ENCODE measurements at places on chromosomes 6 and 20. TPM values are rescaled to one million over a fixed set of nuclear protein-coding genes. Genes with fewer than 3 reads are reported as not detected.

GRCh38 chr6:45072673-45073072, 255.5 kb upstream of the RUNX2 start:
- DNase-seq, result no peak

DNA sequence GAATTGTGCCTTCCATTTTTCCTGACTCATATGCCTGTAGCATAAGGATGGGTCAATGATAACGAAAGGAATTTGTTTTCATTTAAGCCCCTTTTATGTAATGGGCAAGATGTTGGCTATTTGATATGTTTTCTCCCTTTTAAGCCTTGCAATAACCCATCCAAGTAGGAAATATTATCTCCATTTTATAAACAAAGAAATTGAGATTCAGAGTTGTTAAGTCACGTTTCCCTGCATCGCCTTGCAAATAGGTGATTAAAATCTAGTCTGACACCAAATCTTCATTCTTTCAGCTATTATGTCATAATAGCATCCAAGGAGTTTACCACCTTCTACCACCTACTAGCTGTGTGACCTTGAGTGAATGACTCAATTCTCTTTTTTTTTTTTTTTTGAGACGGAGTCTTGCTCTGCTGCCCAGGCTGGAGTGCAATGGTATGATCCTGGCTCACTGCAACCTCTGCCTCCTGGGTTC, 7.0 kb downstream of the HNF4A start:
- DNase-seq, result no peak

DNA sequence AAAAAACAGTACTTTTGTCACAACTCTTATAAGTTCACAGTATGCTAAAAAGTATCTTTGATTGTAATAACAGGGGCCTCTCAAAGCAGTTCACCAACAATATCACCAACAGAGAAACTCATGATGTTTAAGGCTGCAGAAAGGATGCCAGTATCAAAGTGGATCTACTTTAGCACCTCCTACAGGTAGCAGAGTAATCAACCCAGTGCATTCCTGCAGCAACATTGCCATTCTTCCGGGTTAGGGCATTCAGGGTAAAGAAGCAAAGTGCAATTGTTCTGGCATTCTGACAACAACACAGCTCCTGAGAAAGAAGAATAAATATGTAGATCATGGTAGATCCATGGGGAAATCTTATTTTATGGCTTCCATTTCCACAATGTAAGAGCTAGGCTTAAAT, 7.6 kb upstream of the SLC17A4 start:
- peak; percentile 59 for DNase-seq

GRCh38 chr6:27980111-27980510, 23.1 kb downstream of the OR2B6 start:
- no peak for DNase-seq

DNA sequence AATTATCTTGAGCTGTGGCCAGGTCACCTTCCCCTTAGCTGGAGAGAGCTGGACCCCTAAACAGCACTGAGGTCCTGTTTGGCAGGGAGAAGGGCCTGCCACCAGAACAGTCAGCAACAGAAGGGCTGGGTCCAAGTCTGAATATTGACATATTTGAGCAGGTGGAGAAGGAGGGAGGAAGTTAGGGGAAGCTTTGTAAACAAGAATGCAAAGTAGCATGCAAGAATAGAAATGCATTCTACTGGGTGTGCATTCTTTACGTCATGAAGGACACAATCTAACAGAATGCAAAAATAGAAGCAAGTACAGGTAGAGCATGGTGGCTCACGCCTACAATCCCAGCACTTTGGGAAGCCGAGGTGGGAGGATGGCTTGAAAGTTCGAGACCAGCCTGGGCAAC, 100.5 kb downstream of the QRSL1 start:
- peak; percentile 20 for DNase-seq

GRCh38 chr6:67594366-67594765, 1040.7 kb upstream of the ADGRB3 start:
- no peak for DNase-seq

GRCh38 chr6:111441678-111442243, 41.3 kb downstream of the REV3L start:
- no peak for DNase-seq

- no peak for DNase-seq
Observed at GRCh38 chr6:45442716-45443115, 65.0 kb upstream of the SUPT3H start.

DNA sequence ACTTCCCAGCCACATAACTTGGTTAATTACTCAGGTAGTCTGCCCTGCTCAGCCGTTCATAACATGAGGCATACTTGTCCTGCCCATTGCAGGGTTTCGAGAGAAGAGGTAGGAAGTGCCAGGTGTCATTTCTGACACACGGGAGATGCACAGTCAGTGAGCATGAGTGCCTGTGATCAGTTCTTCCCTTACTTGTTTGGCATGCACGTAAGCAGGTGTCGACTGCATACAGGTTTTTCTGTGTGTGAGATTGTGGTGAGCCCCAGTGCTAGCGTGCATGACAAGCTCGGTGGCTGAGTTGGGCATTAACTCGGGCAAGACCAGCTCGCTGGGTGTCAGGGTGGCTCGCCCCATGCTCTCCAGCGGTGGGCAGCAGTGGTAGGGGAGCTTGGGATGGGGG, 51.2 kb upstream of the SLC22A1 start:
- DNase-seq, result no peak

DNA sequence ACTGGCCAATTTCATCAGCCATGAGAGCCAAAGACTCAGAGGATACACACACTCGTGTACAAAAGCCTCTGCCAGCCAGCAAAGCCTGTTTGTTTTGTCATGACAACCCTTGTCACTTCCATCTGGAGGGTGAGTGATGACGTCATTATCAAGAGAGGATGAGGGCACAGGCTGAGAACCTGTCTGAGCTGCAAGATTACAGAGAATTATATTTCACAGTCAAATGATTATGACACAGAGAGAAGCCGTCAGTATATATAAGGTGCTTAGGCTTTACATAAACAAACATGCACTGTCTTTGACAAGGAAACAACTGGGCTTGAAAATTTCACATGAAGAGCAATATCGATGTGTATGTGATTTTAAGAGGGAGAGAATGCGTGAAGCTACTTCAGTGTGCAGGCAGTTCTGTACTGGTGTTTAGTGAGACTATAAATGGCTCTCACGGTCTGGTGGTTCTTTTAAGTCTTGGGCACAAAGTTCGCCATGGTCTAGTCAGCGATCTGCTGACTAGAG, 36.5 kb upstream of the BCLAF1 start:
- DNase-seq, result no peak

GRCh38 chr6:3902871-3903648, 53.9 kb downstream of the FAM50B start:
- DNase-seq, result no peak

DNA sequence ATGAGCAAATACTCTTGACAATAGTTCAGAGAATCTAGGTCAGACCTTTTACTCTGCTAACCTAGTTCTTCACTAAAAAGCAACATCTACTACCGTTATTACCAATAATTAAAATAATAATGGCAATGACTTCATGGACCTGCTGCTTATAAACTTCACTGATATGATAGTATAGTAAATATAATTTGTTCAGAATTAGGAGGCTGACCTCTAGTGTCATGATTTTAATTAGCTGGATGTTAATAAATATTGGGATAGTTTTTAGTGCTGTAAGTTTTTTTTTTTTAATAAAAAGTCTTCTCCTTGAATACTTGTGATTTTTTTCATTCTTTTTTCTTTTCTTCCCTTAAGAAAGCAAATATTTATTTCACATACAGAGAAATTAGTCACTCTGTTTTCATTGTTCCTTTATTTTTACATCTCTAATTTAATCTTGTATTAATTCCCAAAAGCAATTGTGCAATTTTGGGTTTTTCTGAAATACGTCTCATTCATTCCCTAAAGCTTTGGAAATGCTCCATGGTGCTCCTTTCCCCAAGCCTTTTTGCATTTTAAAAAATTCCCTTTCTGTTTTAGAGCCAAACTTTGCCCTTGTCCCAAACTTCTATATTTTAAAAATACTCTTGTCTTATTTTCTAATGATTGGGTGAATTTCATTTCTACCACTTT, 46.6 kb upstream of the UST start:
- DNase-seq, result no peak

- no peak for DNase-seq
Observed at GRCh38 chr6:118784641-118785164, 109.2 kb upstream of the ASF1A start.

DNA sequence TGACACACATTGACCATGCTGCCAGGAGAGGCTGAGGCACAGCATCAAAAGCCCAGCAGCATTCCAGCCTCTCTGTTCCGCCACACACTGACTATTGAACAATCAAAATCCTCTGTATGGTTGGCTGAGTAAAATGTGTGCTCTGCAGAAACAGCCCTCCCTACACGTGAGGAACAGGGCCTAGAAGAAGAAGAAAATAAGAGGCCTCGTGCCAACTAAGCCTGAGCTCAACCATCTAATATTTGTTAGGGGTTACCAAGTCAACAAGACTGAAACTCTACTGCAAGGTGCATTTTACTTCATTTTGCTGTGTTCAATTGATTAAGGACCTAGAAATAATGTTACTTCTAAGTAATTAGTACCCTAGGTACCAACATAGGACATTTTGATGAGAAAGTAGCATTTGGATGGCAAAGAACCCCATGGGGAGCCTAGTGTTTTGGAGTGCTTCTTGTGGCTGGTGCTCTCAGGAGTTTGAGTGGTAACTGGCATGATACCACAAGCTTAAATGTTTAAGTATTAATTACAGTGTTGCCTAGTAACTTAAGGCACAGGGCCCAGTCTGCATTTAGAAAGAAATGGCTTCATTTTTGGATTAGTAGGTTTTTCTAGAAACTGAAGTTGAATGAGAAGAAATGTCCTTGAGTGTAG, 146.6 kb upstream of the PLN start:
- no peak for DNase-seq

- no peak for DNase-seq
Observed at GRCh38 chr6:139409026-139409425, 34.6 kb upstream of the CITED2 start.

- DNase-seq, result peak; percentile 30
Observed at GRCh38 chr6:43335469-43335868, 26.8 kb upstream of the CRIP3 start.

DNA sequence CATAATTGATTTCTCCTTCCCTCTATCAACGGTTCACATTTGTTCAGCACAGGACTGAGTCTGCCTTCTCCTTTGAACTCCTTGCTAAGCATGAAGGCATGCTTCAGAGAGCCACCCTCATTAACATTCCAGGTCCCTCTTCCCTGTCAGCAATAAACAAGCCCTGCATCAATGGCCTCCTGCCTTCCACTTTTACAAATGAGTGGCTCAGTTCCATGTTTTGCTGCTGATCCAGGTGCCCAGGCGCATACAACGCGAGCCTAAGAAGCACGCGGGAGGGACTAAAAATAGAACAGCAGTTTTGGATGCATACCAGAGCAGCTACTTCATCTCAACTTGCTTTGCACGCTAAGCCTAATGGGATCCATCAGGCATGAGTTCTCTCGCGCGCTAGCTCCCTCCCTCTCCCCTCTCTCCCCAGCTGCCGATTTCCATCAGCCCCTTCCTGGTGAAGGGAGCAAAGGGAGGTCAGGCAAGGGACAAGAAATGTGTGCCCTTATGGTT, 53.4 kb downstream of the TRAF3IP2 start:
- peak; percentile 60 for DNase-seq

GRCh38 chr6:157978021-157978783, 3.5 kb upstream of the SYNJ2 start:
- DNase-seq, result no peak

DNA sequence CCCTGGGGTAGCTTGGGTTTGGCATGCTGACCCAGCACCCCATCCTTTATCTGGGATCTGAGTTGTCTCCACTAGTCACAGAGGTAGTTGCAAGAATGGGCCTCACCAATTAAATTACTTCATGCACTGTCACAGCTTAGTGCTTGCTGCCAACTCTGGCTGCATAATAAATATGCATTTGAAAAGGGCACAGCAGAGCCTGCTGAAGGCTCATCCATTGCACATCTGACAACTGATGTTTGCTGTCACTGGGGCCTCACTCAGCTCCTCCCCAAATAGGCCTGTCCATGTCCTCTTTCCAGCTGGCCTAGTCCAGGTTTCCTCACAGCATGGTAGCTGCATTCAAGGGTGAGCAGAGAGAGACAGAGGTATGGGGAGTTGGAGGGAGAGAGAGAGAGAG, 13.3 kb upstream of the NXT1 start:
- DNase-seq, result no peak

DNA sequence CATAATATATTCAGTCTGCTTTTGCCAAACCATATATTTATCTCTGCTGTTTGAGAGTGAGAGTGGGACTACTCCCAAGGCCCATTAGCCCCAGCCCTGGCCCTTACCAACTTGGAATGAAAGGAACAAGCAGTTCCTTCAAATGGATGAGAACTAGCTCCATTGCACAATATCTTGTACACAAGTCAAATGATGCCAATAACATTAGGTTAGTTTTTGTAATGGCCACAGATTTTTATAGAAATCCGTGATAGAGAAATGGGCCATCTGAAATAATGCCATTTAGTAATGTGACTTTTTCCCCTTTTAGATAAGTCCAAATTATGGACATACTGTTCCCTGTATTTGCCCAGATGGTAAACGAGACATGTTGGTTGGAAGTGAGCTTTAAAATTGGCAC, 117.0 kb downstream of the MAP3K7 start:
- no peak for DNase-seq

- no peak for DNase-seq
Observed at GRCh38 chr6:82129797-82130196, 117.7 kb downstream of the IBTK start.

Gene SLC22A3
- total RNA-seq, result 2.5 TPM

Gene HLA-DOB
- total RNA-seq, result 0.58 TPM

Gene SYS1
- 27.7 TPM for total RNA-seq

Gene NMBR
- total RNA-seq, result not detected

Gene CEP162
- total RNA-seq, result 7.1 TPM

Gene CLDN20
- not detected for total RNA-seq

Gene LGSN
- total RNA-seq, result 13.2 TPM

Gene COL19A1
- 0.22 TPM for total RNA-seq

Gene EEF1E1
- total RNA-seq, result 9.8 TPM

Gene BACH2
- 0.52 TPM for total RNA-seq
